ENCODE measurements at places on chromosomes 12 and 14.
A peak's percentile ranks its signal among the peaks of the same experiment; 100 is the strongest.

GRCh38 chr12:39064708-39065107 is 159.3 kb upstream of the CPNE8 start:
- no peak for DNase-seq

- no peak for DNase-seq
These were observed 2.5 kb upstream of the LRRK2 start for GRCh38 chr12:40222247-40222646.

GRCh38 chr14:75645056-75645455 is 15.6 kb downstream of the ERG28 start:
- no peak for DNase-seq

- no peak for DNase-seq
These were observed 69.4 kb downstream of the SPATA7 start for GRCh38 chr14:88454886-88455285.

DNA sequence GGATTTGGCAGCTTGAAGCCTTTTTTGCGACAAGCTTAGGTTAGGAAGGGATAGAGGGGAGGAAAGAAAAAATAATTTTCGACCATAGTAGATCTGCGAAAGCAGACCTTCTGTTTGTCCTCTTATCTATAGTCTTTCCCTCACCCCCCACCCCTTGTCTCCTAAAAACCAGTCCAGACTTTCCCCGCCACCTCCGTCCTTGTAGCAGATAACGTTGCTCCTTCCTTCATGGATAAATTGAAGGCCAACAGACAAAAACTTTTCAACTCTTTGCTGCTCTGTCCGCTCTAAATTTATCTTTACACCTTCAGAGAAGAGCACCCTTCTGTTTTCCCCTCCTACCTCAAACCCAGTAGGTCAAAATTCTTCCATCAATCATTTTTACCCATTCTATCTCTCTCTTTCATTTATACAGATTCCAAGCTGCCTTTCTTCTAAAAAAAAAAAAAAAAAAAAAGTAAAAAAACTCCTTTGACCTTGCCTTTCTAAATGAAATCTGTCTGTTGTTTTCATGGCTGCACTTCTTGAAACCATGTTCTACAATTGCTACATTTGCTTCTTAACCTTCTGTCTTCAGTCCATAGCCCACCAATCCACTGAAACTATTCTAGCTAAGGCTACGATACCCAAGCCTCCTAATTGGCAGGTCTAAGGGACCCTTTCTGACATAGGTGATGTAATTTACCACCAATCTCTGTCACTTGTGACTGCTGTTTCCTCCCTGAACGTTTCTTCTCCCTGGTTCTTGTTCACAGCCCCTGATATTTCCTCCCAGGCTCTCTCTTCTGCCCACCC is 11.1 kb upstream of the NEMF start:
- no peak for DNase-seq

DNA sequence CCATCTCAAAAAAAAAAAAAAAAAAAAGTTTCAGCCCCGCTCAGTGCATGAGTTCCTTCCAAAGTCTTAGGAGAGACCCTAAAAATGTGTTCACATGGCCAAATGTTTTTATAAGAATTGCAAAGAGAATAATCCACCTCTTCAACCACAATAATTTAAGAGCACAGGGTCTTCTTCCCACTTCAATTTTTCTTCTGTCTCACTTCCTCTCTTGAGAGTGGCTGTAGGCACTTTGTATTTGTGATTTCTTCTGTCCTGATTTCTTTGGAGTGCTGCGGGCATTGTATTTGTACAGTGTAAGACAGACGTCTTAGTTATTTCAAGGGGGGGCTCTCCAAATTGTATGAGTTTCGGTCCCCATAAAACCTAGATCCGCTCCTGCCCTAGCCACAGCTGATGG is 58.3 kb downstream of the C12orf56 start:
- DNase-seq, result no peak

GRCh38 chr12:131622422-131622955 is 88.4 kb upstream of the SFSWAP start:
- no peak for DNase-seq

DNA sequence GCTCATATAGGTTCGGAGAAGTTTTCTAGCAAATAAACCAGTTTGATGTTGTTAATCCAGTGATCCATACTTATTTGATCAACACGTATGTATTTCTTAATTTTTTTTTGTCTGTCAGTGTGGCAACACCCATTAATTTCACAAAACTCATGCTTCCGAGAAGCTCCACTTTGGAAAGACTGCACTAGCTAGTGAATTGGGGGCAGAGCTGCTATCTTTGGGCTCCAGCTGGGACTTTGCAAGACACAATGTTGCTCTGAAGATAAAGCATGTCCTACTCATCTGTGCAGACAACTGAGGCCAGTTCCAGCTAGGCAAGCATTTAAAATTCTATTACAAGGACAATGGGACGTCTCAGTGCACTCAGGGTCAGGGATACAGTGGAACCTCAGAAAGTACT is 298.4 kb downstream of the NUAK1 start:
- no peak for DNase-seq

DNA sequence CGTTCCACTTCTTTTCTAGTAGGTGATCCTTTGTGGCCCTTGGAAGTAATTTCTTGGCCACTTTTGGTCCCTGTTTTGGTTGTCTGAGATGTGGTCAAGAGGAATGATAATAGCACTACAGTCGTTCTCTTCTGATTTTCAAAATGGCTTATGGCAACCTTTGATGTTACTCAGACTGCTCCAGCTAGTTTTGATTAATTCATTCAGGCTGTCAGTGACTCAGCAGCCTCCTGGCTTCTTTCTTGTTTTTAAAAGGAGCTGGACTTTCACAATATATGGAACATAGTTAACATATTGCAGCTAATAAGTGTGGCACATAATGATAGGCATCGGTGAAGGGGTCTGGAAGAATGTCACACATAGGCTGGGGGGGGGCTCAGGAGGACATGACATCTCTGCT is 47.3 kb downstream of the WDR20 start:
- no peak for DNase-seq

- no peak for DNase-seq
These were observed 98.7 kb downstream of the CAND1 start for GRCh38 chr12:67367843-67368242.

DNA sequence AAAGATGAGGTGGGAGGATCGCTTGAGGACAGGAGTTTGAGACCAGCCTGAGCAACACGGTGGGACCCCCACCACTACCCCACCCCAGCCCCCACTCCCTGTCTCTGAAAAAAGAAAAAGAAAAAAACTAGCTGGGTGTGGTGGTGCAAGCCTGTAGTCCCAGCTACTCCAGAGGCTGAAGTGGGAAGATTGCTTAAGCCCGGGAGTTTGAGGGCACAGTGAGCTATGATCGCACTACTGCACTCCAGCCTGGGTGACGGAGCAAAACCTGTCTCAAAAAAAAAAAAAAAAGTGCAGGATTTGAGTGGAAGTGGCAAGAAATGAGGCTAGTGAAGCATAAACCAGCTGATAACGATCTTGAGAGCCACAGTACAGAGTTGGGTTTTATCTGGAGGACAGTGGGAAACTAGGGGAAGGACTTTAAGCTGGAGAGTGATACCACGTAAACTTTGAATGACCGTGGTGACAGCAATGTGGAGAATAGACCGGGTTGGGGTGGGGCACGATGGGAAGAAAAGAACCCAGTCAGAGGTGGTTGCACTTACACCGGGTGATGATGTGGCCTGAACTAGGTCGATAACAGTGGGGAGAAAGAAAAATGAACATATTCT is 85.3 kb downstream of the TMEM260 start:
- no peak for DNase-seq

DNA sequence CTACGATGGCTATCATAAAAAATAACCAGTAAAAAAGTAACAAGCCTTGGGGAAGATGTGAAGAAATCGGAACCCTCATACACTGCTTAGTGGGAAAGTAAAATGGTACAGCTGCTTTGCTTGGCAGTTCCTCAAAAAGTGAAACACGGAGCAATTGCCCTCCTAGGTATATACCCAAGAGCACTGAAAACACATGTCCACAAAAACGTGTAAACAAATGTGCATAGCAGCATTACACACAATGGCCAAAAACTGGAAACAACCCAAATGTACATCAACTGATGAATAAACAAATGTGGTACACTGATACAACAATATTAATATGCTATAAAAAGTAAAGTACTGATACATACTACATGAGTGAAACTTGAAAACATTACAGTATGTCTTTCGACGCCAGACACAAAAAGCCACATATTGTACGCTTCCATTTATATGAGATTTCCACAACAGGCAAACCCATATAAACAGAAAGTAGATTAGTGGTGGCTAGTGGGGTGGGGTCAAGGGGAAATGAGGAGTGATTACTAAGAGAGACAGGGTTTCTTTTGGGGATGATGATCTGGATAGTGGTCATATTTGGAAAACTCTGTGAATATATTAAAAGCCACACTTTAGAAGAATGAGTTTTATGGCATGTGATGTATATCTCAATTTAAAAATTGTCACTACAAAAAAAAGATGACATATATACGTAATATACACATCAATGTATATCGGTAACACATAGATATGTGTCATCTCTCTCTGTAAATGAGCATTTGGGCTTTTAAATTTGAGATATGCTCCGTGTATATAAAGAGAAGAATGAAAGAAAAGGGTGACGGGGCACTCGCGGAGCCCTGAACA is 996 bp downstream of the SLC41A2 start:
- no peak for DNase-seq

DNA sequence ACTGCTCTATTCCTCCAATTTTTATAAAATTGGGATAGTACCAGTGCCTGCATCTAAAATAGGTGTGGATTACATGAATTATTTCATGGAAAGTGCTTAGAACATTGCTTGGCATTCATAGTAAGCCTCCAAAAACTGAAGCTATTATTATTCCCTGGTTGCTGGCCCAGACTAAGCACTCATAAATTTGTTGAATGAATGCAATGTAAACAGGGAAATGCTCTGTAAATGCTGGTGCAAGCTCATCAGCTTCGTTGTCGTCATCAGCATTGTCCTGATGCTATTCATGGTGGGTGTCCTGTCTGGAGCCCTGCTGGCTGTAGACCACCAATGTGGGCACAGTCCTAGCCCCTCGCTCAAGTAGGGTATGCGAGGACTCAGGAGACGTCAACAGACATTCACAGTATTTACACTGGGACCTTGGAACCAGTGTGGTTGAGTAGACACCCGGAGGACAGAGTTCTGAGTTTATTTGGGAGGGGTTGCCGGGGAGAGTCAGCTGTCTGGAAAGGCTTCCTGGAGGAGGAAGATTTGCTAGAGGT is 16.5 kb downstream of the BDKRB2 start:
- DNase-seq, result no peak

- DNase-seq, result no peak
These were observed 15.8 kb upstream of the PTPRR start for GRCh38 chr12:70936203-70936813.

GRCh38 chr12:1842905-1843640 is 22.7 kb downstream of the LRTM2 start:
- no peak for DNase-seq

DNA sequence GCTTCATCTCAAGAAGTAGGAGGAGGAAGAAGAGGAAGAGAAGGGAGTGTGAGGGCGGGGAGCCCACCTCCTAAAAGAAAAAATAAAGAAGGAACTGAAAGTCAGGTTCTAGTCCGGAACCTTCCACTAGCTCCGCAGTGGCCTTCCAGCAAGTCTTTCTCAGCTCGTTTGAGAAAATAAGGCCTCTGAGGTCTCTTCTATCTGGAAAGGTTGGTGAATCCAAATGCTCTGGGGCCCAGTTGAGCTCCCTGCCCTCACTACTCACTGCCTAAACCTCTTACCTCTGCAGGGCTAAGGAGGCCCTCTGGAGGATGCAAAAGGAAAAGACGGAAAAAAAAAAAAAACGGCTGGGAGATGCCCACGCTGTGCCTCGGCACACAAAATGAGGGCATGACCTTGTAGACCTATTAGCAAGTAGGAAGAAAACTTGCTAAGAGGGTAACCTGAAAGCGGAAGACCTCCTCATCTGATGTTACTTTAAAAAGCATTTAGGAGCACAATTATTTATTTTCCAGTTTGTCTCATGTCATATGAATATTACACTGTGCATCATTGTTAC is 35.9 kb downstream of the FBLN5 start:
- DNase-seq, result no peak

DNA sequence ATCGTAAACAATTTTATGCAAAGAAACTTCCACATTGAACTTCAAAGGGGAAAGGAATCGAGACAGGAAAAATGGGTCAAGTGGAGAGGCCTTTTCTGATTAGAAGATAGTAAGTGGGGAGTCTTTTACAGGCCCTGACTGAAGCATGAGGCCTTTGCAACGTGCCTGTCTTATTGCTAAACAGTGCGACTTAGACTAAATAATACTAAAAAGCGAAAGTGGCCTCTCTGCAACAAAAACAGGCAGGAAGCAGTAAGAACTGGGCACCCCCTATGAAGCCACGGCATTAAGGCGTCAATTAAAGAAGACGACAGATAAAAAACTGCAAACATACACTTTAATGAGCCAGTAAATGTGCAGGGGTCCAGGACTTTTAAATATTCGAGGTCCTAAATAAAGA is 283.4 kb upstream of the GRIP1 start:
- no peak for DNase-seq

GRCh38 chr12:122013136-122013535 is 8.5 kb upstream of the BCL7A start:
- DNase-seq, result no peak

DNA sequence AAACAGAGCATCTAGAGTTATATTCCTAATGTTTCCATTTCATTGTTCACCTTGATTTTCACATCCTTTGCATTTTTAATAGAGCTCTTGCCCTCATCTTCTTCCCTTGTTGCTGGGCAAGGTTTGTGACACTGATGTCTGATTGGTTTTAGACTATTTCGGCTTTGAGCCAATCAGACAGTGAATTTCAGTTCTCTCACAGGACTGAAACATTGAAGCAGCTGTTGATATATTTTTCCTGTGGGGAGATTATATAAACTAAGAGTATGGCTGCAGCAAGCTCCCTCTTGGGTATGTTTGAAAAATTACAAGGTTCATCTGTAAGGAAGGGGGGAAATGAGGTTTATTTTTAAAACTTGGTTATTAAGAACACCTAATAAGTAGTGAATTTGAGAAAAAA is 51.2 kb downstream of the ATF7IP start:
- peak; percentile 3 for DNase-seq

DNA sequence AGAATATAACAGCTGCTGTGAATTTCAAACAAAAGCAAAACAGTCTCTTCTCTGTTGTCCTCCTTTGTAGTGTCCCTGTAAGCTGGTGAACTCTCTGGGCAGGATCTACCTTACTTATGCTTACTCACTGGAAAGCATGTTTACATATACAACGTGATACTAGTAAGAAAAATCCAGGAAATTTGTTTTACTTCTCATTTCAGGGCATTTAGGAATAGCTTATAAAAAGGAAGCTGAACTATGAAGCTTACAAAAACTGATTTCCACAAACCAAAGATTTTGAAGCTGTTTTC is 311.0 kb downstream of the NOVA1 start:
- DNase-seq, result no peak

GRCh38 chr12:49367381-49368239 is at the start of gene SPATS2:
TSS of gene SPATS2 (plus strand) at chr12:49367462. CDS start at chr12:49461013, 93,551 bp downstream.
- DNase-seq, result no peak

GRCh38 chr12:43309959-43310358 is 242.0 kb downstream of the ADAMTS20 start:
- DNase-seq, result no peak

All from nucleus accumbens (tissue), 56 donors.